ENCODE measurements at places on chromosomes 5 and 9. TPM values are rescaled to one million over a fixed set of nuclear protein-coding genes. Genes with fewer than 3 reads are reported as not detected.

GRCh38 chr5:3020426-3020825 is 268.9 kb upstream of the IRX2 start:
- DNase-seq: no peak

- DNase-seq: no peak
Observed at GRCh38 chr9:101478444-101478843, 42.9 kb upstream of the ALDOB start.

- no peak for DNase-seq
Observed at GRCh38 chr9:73548201-73548600, 396.5 kb downstream of the ANXA1 start.

- no peak for DNase-seq
Observed at GRCh38 chr5:64835266-64835665, 66.5 kb downstream of the CWC27 start.

DNA sequence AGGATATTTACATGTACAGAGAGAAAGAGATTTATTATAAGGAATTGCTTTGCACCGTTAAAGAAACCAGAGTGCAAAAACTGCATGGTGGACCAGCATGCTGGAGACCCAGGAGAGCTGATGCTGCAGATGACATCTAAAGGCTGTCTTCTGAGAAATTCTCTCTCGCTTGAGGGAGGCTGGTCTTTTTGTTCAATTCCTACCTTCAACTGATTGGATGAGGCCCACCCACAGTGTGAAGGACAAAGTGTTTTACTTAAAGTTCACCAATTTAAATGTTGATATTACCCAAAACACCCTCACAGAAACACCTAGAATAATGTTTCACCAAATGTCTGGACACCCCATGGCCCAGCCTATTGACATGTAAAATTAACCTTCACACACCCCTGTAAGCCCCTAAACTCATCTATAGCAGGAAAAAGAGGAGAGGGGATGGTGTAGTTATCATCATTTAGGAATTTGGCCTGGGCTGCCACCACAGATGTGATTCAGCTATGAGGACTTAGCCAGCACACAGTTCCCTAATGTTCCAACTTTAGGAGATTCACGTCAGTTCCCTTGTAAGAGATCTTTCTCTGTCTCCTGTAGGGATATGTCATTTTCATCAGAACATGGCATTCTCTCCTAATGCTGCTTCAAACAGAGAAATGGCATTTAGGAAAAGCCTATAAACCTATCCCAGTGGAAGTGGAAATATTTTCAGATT is 358.2 kb upstream of the TLE4 start:
- DNase-seq: no peak

- DNase-seq: no peak
Observed at GRCh38 chr5:57405984-57406383, 76.6 kb downstream of the ACTBL2 start.

- no peak for DNase-seq
Observed at GRCh38 chr9:116928289-116928688, 241.2 kb downstream of the TRIM32 start.

GRCh38 chr5:44051591-44051990 is 337.6 kb downstream of the FGF10 start:
- no peak for DNase-seq

DNA sequence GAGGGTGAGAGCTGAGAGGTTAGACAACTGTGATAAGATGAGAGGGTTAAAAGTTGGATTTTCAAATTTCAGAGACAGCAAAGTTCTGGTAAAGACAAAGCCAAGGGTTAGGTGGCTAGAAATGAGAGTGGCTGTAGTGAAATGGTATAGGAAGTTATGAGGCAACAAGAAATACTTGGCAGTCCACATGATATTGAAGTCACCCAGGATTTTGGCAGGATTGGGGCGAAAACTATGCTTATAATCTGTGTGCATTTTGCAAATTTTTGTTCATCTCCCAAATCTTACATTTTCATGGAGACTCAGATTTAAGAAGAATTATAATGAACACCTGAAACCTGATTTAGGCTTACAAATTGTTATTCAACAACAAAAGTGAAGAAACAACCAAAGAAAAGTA is 35.6 kb downstream of the C9 start:
- no peak for DNase-seq

DNA sequence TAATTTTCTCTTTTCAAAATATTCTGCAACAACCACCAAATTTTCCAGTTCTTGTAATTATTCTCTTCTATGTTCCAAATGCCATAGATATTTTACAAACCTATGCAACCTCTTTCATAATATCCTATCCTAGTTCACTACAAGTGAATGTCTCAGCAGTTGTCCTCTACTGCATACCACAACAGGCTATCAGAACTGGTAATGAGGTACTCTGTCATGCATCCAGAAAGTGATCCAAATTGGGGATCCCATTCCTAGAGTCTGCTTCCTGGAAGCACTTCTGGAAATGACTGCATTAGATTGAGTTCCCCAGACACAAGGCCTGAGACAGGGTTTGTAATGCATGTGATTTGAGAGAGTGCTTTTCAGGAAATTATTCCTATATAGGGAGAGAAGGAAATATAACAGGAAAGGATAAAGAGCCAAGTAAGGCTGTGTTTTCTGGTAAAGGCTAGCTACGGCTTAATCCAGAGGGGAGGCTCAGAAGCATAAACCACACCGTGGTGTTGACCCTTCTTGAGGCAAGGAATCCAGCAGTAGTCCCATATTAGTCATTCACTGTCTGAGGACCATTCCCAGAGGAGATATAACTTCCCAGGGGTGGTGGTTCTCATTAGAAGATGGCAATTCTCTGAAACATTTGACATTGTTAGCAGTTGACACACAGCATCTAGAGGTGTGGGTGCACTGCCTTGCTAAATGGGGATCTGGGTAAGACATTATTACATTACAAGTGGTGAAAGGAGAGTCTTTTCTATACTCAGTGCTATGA is 80.3 kb upstream of the FST start:
- DNase-seq: no peak

DNA sequence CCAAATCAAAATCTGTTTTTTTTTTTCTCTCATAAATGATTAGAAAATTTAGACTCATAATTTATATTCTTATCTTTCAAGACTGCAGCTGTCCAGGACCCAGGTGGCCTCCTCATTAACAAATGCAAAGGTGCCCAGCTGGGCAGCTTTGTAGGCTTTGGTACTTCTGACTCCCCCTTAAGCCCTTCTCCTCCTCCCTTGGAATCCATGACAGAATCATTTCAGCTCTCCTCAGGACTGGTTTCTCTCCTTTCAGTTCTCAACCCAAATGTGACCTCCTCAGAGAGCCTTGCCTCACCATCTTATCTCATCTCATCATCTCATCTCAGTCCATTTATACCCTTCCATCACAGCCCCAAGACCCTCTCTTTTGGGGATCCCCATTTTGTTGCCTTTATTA is 221.7 kb downstream of the KIAA0825 start:
- DNase-seq: no peak

DNA sequence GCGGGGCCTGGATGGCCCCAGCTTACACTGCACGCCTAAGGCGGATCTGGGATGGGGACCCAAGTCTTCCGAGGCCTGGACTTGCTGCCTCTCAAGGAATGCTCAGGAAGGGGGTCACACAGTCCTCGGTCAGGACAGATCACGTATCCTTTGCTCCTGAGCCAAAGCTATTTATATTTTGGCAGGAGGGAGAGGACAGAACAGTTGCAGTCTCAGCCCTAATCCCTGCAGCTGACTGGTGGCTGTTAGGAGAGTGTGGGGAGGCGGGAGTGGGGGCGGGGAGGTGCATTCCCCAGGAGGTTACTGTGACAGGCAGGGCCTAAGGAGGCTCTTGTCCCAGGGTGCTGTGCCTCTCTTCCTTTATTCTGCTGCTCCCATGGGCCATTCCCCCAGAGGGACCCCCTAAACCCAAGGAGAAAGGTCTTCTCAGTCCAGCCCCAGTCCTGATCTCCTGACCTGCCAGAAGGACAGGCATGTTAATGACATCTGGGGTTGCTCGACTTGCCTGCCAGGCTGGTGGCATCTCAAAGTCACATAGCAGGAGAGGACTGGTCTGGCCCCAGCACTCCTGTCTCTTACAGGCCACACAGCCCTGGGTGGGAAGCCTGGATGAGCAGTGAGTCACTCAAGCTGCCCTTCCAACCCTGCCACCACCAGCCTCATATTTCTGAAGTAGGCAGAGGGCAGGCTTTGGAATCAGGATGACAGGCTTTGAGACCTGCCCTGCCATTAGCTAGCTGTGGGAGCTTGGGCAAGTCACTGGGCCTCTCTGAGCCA is 51.9 kb downstream of the COL27A1 start:
- DNase-seq: peak; percentile 78

- no peak for DNase-seq
Observed at GRCh38 chr5:168976311-168976970, 324.5 kb downstream of the SLIT3 start.

- DNase-seq: no peak
Observed at GRCh38 chr9:91158286-91158685, 203.4 kb downstream of the AUH start.

GRCh38 chr5:159184858-159185381 is 24.4 kb downstream of the RNF145 start:
- peak; percentile 93 for DNase-seq

GRCh38 chr5:74254257-74254656 is 386.3 kb downstream of the ENC1 start:
- DNase-seq: no peak

DNA sequence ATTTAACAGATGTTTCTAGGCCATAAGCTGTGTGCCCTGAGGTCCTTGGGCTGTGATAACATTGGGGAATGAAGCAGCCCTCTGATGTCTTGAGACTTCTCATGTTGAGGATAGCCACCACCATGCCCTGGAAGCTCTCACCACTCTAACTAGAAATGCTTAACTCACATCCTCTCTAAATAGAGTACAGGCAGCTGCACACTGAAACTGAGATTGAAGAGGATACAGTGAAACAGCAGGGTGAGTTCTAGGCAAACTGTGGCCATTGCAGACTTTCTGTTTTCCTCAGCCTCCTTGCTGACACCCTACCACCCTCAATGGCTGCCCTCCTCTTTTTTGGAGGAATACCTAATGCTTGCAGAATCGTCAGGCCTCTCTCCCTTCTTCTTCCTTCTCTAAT is 22.4 kb downstream of the UTP15 start:
- no peak for DNase-seq

DNA sequence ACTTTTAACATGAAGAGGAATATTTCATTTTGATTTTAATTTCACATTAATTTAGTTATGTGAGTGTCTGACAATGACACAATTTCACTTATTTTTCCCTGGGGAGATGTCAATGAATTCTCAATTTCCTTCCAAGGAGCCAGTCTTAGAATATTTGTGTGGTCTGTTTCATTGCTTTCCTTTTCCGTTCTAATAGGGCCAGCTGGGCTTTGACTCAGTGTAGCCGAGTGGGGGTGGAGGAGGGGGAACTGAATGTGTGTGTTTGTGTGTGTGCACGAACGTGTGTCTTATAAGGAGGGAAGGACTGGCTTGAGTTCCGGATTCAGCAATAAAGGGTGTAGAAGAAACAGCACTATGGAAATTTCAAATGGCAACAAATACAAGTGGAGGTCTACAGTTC is 100.0 kb downstream of the BASP1 start:
- DNase-seq: no peak

DNA sequence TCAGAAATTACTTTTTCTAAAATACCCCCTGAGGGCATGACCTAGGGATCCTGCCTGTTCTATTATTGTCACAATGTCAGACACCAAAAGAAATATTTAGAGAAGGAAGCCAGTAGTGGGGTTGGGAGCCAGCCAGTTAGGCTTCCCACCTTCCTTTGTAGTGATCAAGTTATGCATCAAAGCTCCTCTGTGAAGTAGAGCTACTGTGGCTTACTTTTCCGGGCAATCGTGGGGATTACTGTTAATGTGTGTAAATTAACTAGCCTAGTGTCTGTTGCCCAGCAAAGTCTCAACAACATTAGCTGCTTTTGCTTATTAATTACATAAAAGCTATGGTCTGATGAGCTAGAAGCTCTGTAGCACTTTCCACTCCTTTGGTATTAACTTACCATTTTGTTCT is 109.0 kb upstream of the PCAT7 start:
- DNase-seq: no peak

DNA sequence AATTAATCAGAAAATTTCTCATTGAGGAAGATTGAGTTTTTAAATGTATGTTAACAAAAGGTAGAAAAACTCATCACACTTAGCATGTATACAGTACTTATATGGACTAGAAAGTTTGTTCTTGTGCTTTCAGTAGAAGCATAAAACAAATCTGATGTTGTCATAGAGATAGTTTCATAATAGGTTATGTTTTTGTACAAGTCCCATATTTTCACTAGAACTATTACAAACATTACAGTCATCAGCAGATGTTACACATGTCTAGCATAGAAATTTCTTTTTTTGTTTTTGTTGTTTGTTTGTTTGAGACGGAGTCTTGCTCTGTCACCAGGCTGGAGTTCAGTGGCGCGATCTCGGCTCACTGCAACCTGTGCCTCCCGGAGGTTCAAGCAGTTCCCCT is 131.4 kb downstream of the COMMD10 start:
- no peak for DNase-seq

TAF11L4 gene
- total RNA-seq: not detected

KYAT1 gene
- 7.7 TPM for total RNA-seq

DOK3 gene
- 4.4 TPM for total RNA-seq

DIRAS2 gene
- not detected for total RNA-seq

UGT3A2 gene
- not detected for total RNA-seq

TLX3 gene
- total RNA-seq: not detected

CYLC2 gene
- not detected for total RNA-seq

Measured in HT1080 (cell line).